T-helper 22 cell (primary cell): ENCODE measurements at places on chromosomes 6 and 20.

DNA sequence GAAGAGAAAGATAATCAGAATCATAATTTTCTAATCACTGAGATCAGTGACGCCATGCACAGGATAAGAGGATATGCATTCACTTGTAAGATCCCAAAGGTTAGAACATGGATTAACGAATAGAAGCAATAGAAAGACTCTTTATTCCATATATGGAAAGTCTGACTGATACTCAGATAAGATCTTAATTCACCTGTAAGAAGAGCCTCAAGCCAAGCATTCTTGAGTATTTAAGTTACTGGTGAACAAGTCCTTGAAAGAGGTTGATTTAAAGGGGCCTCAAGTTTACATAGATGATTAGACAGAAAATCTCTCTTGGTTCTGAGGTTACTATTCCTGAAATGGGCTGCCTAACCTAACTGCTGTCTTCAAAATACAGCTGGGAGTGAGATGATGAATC lies 53.8 kb upstream of the MTRF1L start:
- no peak for DNase-seq

DNA sequence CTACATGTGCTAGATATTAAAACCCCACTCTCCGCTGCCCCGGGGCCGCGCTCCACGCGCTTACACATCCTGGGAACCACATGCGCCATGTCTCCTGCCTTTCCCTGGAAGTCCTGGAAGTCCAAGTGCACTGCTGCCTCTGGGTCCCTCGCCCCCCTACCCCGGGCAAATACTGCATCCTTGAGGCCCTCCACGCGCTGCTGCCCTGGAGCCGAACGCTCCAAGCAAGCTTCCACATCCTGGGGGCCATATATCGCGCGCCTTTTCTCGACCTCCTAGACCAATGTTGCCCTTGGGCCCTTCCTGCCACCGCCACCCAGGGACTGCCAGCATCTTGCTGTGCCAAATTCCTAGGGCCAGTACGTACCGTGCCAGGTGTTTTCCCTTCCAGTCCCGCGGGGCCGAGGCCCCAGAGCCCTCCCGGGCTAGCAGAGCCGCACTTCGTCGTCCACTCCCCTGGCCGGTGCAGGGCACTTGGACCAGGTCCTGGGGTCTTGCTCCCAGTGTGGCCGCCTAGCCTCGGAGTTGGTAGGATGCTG lies 779 bp upstream of the KCNG1 start:
- no peak for DNase-seq

GRCh38 chr6:127392301-127392700 lies 48.9 kb upstream of the ECHDC1 start:
- DNase-seq: no peak

DNA sequence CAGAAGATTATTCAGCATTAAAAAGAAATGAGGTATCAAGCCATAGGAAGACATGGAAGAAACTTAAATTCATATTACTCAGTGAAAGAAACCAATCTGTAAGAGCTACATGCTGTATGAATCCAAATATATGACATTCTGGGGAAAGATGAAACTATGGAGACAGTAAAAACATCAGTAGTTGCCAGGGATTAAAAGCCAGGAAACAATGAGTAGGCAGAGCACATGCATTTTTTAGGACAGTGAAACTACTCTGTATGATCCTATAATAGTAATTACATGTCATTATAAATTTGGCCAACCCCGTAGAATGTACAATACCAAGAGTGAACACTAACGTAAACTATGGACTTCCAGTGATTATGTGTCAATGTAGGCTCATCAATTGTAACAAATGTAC lies 92.8 kb upstream of the RNF217 start:
- no peak for DNase-seq

DNA sequence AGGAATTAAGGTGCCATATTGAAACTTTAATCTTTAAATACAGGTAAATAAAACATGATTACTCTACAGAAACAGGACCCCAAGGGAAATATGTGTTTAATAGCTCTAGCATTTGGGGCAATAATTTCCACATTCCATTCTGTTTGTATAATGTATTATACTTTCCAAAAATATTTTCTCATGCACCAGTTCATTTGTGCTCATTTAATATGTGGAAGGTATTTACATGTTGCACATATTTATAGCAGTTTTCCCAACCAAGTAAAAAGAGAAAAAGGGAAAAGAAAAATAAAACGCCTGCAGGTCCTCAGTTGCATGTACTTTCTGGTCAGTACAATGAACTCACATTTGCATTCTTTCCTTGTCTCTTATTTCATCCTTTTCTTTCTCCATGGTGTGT lies 129.5 kb upstream of the SULF2 start:
- DNase-seq: no peak

DNA sequence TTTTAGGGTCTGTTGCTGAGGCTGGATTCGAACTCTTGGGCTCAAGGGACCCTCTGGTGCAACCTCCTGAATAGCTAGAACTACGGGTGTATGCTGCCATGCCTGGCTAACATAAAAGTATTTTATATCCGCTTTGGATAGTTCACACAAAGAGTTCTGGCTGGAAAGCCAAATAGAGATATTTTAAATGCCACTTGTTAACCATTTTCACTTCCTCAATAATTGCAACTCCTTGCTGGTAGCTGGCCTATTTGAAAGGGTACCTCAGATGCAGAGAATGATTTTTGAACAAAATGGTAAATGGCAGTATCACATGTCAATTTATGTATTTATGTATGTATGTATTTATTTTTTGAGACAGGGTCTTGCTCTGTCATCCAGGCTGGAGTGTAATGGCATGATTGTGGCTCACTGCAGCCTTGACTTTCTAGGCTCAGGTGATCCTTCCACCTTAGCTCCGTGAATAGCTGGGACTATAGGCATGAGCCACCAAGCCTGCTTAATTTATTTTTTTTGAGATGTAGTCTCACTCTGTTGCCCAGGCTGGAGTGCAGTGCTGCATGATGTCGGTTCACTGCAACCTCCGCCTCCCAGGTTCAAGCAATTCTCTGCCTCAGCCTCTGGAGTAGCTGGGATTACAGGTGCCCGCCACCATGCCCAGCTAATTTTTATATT lies 12.9 kb upstream of the JARID2 start:
- no peak for DNase-seq

GRCh38 chr6:138945354-138945753 lies 42.7 kb downstream of the REPS1 start:
- DNase-seq: no peak

GRCh38 chr20:58297394-58297793 lies 12.1 kb upstream of the RAB22A start:
- no peak for DNase-seq

- DNase-seq: no peak
Observed at GRCh38 chr6:16824845-16825685, 63.8 kb upstream of the ATXN1 start.

- DNase-seq: no peak
Observed at GRCh38 chr20:16583474-16583873, 10.2 kb upstream of the KIF16B start.

DNA sequence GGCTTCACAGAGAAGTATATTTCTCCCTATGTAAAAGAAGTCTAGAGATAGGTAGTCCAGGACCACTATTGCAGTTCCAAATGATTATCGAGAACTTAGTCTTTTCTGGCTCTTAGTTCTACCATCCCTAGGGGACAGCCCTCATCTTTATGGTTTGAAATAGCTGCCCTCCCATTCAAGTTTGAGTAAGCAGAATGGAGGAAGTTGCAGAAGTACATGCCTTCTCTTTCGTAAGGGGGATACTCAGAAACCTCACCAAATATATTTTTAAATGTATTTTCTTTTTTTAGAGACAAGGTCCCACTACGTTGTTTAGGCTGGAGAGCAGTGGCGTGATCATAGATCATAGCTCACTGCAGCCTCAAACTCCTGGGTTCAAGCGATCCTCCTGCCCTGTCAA lies 236.8 kb upstream of the RREB1 start:
- no peak for DNase-seq

DNA sequence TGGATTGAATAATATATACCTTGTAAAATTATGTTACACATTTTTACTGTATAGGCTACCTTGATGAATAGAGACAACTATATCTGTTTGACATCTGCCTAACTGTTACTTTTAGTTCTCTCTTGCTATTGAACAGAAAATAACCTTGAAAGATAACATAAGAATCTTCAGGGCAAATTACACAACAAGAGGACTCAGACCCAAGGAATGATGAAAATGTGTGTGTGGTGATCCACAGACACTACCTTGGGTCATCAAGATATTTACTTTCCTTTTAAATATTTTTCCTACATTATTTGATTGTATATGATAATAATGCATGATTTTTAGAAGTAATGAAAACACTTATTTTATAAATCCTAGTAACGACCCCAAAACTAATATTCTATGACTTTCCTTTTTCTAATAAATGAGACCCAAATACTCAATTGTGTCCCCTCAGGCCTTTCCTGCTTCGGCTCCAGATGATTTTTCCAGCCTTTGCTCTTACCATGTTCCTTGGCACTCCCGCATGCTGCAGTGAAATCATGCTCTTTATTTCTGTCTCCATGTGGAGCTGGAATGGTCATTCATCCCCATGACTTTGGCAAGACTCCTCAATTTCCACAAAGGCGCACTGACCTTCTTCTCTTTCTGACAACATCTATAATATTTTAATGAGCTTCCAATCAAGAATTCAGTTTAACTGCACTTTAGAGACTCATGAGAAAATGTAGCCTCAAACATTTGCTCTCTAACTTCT lies 187.6 kb downstream of the EPM2A start:
- DNase-seq: no peak
